CD4-positive, alpha-beta T cell treated with Interleukin-15 for 1 hour (primary cell): ENCODE measurements at places on chromosomes 7 and 10.

GRCh38 chr10:79188154-79188965 is 119.6 kb downstream of the ZMIZ1 start:
- DNase-seq: no peak

GRCh38 chr10:89003344-89003743 is 12.7 kb downstream of the FAS start:
- DNase-seq: no peak

- DNase-seq: no peak
These were observed 82.0 kb downstream of the VWC2 start for GRCh38 chr7:49855281-49855980.

DNA sequence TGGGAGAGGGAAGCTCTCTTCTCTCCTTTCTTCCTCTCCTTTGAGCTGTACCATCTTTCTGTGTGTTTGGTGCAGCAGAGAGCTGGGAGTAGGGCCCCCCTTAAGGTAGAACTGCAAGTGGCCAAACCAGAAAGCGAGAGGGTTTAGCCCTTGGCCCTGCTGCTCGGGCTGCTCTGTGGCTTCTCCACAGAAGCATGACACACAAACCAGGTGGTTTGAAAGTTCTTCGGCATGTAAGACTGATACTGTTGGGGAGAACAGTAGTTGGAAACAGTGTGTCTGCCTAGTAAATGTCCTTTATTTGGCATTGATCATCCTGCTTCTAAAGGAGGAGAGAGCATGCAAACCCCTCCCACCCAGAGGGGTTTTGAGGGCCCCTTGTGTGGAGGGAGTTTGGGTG is 277.8 kb downstream of the CELF2 start:
- no peak for DNase-seq

DNA sequence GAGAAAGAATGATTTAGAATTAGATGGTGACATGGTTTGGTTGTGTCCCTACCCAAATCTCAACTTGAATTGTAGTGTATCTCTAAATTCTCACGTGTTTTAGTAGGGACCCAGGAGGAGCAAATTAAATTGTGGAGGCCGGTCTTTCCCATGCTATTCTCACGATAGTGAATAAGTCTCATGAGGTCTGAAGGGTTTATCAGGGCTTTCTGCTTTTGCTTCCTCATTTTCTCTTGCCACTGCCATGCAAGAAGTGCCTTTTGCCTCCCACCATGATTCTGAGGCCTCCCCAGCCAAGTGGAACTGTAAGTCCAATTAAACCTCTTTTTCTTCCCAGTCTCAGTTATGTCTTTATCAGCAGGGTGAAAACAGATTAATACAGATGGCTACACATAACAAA is 167.4 kb upstream of the SVIL start:
- no peak for DNase-seq

GRCh38 chr7:36021367-36021766 is 131.7 kb upstream of the EEPD1 start:
- no peak for DNase-seq

DNA sequence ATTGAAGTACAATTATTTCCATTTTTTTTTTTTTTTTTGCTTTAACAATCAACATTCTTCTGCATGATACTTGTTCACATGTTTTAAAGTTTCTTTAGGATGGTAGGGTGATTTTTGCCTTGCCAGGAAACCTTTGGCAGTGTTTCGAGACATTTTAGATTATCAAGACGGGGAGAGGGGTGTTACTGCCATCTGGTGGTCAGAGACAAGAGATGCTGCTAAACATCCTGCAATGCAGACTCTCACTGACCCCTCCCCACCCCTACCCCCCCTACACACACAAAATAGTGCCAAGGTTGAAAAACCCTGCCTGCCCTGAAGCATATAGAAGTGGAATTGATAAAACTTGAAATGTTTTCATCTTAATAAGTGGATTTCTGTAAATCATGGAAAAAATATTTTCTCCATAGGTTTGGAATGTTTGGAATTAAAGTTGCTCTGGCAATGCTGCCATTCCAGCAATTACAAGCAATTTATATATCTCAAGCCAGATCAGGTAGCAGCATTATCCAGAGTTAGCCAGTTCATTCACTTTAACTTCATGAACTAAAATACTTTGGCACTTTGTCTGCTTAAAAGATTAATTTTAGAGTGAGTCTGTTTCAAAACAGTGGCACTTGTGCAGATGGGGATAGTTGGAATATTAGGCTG is 62.1 kb downstream of the SDHAF3 start:
- peak; percentile 46 for DNase-seq

DNA sequence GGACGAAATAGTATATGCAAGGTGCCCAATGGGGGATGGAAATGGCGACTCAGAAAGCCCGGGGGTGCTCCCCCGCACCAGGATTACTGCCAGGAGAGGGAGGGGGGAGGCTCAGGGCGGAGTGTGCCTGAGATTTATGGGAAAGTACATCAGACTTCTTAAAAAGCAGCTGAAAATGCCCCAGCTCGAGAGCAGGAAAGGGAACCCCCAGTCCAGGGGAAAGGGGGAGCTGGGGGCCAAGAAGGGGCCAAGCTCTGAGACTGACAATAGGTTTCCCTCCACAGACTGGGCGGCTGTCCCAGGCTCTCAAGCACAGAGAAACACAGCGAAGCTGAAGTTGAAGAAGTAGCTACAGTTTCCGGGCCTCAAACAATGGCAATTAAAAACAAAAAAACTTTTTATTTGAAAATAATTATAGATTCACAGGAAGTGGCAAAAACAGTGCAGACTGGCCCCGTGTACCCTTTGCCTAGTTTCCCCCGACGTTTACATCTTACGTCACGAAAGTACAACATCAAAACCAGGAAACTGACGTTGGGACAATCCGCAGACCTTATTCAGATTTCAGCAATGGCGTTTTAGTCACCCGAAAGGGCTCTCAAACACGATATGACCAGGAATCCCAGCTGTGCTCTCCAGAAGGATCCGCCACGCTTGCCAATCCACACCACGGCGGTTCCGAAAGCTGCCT is 83.9 kb upstream of the FGFR2 start:
- no peak for DNase-seq

- no peak for DNase-seq
These were observed 54.2 kb upstream of the EBF3 start for GRCh38 chr10:130018265-130018664.

DNA sequence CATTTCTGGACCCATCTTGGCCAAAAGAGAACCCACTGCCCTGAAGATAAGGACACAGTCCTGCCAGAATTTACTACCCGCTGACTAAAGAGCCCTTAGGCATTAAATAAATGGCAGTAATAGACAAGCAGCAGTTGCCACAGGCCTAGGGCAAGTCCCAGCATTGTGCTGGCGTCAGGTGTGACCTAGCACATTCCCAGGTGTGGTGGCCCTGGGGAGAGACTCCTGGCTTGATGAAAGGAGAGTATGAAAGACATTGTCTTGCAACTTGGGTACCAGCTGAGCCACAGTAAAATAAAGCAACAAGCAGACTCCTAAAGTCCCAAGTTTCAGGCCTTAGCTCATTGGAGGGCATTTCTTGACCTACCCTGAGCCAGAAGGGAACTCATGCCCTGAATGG is 715.7 kb upstream of the SORCS1 start:
- no peak for DNase-seq

GRCh38 chr10:34290412-34291081 is 524.5 kb downstream of the PARD3 start:
- DNase-seq: no peak

- no peak for DNase-seq
These were observed 105.0 kb upstream of the WDR11 start for GRCh38 chr10:120746001-120746777.

GRCh38 chr10:123584419-123584775 is 81.8 kb upstream of the GPR26 start:
- DNase-seq: no peak

GRCh38 chr10:97991871-97992270 is 38.5 kb downstream of the CRTAC1 start:
- DNase-seq: no peak

GRCh38 chr7:3520206-3520605 is 219.2 kb downstream of the SDK1 start:
- DNase-seq: no peak

- peak; percentile 27 for DNase-seq
These were observed 8.5 kb upstream of the METTL27 start for GRCh38 chr7:73850781-73851207.

DNA sequence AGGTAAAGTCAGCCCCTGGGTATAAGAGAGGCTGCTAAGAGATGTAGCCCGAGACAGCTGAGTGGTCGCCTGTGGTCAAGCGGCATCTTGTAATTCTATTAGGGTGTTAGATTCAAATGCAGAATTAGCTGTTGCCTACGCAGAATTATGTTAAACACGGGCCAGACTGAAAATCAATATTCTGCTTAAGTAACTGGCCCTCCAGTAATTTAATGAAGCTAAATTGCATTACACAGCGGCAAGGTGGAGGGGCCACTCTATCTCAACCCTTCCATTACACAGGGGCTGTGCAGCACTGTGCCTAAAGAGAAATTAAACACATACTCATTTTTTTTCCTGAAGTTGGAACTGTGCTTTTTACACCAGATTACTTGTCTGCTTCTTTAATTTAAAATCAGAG is 448.5 kb upstream of the MGMT start:
- DNase-seq: no peak

GRCh38 chr10:65377687-65378086 is 1548.1 kb upstream of the LRRTM3 start:
- no peak for DNase-seq

DNA sequence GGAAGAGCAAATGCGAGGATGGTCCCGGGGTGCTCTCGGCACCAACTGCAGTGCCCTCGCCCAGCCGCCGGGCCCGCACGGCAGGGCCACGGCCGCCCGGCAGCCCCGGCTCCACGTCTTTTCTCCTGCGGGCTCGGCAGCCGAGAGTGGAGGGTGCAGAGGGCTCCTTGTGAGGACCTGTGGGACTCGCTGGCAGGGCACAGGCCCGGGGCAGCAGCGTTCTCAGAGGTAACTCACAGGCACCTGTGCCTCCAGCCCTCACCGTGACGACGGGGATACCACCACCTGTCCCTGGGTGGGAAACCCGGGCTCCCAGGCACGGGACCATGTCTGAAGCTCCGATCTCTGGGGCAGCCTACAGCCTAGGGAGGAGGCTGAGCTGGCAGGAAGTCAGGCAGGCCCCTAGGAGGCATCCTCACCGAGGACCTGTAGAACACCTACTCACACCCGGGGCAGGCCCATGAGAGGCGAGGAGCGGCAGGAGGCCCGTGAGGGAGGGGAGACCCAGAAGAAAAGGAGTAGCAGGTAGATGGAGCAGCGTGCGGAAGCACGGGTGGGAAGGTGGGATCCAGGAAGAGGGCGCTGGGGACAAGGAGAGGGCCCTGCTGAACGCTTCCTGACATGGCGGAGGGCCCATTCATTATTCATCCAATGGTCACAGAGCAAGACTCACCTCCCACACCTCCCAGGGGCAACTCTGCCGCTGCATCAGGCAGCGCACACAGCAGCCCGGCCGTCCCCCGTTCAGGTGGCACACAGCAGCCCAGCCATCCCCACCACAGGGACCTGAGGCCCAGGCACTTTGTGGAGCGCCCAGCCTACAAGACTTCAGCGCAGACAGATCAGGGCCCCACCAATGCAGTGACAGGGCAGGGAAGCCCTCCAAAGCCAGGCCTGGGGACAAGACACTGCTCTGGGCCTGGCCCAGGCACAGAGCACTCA is 244.9 kb downstream of the MAD1L1 start:
- no peak for DNase-seq

DNA sequence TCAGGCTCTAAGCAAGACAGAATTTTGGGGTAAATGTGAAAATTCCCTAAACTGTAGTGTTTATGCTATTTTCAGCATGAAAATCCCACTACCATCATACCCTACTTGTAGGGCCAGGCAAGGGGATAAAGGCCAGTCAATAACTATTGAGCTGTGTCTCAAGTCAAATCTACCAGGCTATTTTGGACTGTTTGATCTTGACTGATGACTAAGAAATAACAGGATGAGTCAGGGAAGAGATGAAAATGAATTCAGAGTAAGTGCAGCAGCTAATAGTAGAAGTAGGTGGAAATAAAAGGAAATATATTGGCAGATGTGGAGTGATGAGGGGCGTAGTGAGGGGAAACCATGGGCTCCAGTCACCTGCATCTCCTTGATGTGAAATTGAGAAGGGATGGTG is 225.8 kb upstream of the PHYHIPL start:
- no peak for DNase-seq

- no peak for DNase-seq
These were observed 86.9 kb downstream of the VTI1A start for GRCh38 chr10:112533916-112534315.

DNA sequence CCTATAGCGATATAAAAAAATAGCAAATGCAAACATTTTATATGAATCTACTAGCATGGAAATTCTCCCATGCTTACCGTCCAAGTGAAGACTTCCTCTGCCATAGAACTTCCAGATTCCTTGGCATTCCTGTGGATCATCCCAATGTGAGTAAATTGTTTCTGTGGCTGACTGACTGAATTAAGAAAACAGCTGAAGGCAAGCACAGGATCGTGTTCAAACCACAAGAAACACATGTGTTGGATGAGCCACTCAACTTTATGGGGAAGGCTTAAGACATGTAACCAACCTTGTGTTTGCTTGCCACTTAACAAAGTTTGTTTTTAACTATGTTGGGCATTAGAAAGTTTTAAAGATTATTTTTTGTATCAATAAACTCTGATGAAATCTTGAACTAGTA is 2.6 kb upstream of the MYPN start:
- no peak for DNase-seq

GRCh38 chr7:1961701-1962276 is 271.0 kb downstream of the MAD1L1 start:
- peak; percentile 57 for DNase-seq

DNA sequence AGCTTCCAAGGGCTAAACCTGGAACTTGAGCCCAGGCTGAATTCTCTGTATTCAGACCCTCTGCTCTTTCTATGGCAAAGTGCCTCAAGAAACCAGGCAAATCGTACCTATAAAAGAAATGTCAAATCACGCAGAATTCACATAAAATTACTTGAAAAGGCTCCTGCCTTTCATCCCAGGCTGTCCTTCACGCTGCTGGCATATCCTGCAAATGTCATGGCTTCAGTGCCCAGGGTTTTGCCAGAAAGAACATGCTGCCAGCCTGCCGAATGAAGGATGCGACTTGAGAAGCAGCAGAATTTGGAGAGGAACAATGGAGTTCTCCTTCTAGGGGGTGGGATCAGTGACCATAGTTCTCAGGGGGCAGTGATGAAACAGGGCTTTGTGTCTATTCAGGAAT is 602.5 kb upstream of the GALNT17 start:
- no peak for DNase-seq
